ENCODE measurements at places on chromosomes 16 and 17.
A peak's percentile ranks its signal among the peaks of the same experiment; 100 is the strongest.

GRCh38 chr16:79217375-79218011, 383.0 kb downstream of the MAF start:
- DNase-seq: no peak

DNA sequence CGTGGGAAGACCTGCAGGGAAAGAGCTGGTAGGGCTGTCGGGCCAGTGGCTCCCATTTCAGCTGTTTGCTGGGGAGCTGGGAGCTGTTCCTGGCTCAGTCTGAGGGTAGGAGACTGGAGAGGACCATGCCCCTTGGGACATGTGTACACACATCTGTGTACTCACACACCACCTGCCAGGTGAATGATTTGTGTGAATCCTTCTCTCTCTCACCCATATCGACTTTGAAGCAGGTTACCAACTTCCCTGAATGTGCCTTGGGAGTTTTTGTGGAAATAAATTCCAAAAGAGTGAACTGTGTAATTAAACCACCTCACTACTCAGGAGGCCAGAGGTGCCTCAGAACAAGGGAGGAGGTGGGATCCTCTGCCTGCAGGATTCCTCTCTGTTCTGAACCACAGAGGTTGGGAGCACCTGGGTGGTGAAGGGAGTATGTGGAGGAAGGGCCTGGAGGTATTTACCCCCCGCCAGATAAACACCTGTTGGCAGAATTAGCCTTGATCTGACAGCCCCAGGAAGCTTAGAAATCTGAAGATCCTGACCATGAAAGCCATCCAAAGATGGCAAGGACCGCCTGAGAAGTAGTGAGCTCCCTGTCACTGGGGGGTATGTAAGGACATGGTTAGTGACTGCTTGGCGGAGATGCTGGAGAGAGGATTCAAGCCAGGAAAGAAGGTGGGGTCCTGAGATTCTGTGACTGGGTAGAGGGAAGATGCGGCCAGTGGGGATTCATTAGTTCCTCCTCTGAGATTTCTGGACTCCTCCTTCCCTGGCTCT, 3.3 kb downstream of the ABCC3 start:
- DNase-seq: no peak

DNA sequence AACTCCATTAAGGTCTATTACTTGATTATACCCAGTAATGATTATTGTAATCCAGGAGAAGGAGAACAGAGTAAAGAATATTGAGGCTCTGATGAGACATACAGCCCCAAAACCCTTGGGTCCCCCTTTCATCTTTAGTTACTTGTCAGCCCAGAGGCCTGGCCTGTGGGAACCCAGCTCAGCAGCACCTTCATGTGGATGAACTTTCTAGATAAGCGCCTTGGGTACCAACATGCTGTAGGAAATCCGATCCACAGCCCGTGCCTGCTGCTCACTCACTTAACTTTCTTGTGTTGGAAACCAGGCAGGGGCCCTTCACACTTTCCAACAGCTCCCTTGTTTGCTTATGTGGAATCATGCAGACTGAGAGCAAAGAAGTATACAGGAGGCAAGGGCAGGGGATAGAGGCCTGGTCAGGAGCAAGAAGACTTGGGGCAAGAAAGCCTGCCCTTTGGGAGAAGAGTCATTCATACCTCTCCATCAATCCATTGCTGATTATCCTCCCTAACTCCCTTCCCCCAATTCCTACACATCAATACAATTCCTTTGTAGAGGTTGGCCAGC, 64.0 kb upstream of the SOX9 start:
- no peak for DNase-seq

GRCh38 chr16:85202051-85202601, 89.9 kb upstream of the CIBAR2 start:
- DNase-seq: no peak

GRCh38 chr17:71084219-71084618, 914.9 kb downstream of the KCNJ2 start:
- peak; percentile 19 for DNase-seq

DNA sequence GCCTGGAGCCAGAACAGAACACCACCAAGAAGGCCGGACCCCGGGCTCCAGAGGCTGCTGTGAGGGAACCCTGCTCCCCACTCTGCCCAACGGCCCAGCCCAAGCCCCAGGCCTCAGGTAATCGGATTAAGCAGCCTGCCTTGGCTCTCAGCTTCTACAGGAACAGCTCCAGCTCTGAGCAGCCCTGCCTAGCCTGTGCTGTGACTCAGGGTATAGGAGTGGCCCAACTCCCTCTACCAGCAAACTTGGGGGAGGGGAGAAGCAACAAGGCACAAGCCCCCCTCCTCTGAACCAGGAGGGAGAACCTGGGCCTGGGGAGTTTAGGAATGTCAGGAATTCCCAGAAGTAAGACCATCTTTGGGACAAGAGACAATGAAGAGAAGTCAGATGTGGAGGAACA, 849 bp upstream of the SOX15 start:
- DNase-seq: no peak

DNA sequence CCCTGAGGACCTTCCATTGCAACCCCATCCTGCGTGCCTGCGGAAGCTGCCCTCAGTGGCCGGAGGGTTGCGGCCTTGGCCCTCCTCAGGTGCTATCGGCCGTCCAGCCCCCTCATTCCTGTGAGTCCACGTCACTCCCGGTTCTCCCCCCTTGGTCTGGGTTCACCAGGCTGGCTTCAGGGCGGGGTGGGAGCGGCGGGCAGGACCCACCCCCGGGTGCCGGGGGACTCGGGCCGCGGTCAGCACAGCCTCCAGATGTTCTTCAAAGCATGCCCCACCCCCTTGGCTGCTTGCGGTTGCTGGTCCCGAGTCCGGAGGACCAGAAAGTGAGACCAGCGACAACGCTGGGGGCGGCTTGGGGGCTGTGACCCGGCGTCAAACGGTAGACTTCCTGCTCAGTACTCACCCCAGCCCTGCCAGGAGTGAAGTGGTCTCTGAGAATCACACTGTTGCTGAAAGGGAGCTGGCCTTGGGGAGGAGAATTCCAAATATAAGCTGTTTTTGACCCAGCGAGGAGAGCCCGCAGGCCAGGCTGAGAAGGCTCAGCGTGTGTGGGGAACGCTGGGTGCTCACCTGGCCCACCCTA, 4.5 kb downstream of the ZNF469 start:
- no peak for DNase-seq

GRCh38 chr17:6413065-6413464, 21.9 kb downstream of the AIPL1 start:
- no peak for DNase-seq

DNA sequence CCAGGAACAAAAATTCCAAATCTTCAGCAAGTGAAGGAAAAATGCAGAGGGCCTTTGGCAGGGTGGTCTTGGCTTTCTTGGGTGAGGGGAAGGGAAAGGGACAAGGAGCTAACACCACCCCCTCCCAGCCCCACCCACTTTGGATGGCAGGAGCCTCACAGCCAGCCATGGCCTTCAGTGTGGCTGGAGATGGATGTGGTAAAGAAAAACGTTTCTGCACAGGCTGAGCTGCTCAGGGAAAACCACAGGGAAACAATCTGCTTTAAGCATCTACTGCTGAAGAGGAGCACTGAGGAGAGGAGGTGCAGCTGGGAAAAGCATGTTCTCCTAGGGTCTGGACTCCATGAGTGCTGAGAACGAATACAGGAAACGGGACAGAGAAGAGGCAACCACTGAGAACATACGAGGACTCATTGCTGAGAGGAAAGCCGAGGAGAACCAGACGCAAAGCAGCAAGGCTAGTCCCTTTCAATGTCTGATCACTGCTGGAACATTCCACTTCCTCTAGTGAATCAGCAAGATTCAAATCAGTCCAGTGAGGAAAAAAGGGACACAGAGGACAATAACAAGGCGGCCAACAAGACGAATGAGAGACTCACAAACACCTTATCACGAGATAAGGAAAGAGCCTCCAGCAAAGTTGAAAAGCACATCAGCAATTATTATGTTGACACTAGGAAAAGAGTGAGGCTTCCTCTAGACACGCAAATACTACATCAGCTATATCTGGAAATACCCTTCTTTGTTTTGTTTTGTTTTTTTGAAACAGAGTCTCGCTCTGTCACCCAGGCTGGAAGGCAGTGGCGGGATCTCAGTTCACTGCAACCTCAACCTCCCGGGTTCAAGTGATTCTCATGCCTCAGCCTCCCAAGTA, 41.7 kb downstream of the ZZEF1 start:
- no peak for DNase-seq

DNA sequence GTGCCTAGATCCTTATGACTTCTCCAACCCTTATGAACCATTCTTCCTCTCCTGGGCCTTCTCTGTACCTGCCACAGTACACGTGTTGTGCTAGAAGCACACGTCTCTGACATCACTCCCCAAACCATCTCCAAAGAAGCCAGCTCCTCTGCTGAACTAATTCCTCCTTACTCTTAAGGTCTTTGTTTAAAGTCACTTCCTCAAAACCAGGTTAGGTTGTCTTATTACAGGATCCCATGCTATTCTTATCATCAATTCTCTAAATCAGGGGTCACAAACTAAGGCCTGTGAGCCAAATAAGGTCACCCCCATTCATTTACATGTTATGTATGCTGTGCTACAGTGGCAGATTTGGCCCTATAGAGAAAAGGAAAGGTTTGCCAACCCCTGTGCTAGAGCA, 4.0 kb downstream of the SUPT6H start:
- no peak for DNase-seq

DNA sequence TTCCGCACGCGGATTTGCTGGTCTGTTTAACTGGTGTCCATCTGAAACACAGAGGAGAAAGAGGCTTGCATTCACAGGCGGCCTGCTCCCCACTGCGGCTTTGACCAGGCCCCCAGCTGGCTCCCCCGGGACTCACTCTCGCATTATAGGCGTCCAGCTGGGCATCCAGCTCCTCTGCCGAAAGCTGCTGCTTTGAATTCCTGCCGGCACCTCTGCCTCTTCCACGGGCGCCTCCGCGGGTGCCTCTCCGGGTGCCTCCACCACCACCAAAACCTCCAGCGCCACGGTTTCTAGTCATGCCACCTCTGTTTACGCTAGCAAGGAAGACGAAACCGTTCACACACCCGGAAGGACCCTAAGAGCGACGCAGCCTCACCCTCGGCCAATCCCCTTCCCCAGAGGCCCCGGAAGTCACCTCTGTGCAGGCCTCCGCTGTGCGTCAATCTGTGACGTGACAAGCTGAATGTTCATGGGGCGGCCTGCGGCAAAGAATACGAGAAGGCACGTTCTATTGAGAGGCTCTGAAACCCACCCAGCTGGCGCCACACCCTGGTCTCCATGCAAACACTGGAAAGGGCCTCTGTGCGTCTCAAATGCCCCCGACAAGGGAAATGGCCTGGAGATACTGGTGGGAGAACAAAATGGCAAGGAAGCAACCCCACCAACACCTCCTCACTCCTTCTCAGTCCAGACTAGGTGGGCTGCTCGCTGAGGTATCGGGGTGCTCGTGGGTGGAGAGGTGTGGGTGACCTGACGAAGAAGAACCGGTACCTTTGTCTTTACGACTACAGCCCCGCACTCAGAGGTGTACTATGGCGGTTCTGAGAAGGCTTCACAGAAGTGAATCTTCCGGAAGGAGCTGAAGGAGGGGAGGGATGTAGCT, 3.0 kb downstream of the ALYREF start:
- no peak for DNase-seq
